Fibroblast of skin of scalp (primary cell): ENCODE measurements at places on chromosomes 2 and 18.
A peak's percentile ranks its signal among the peaks of the same experiment; 100 is the strongest.

GRCh38 chr2:229152674-229153073, 118.4 kb downstream of the PID1 start:
- DNase-seq = no peak

DNA sequence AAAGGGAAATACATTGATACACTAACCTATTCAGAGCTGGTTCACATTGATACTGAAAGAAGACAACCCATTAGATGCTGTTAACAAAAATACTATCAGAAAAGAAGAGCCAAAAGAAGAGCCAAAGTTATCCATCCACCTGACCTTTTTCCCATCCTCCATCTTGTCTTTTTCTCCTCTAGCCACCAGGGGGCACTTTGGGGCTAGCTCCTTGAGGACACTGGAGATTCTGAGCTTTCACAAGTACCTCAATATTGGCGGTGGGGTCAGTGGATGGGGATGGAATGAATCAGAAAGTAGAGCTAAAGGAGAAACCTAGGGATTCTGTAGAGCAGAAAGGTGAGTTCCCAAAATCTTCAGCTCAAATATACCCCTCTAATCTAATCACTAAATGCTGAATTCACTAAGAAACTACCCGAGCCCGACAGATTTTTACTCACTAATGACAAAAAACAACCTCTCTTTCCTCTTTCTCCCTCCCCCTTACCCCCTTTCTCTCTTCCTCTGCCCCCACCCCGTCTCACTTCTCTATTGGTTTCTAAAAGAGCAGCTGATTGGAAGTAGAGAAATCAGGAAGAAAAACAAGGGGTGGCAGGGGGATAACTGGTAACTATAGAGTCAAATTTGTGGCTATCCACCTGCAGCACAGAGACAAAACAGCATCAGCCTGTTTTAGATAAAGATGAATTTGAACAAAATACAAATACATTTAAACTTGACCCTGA, 203.3 kb downstream of the TCF4 start:
- peak; percentile 62 for DNase-seq

GRCh38 chr2:227447606-227448005, 24.4 kb upstream of the AGFG1 start:
- peak; percentile 57 for DNase-seq

DNA sequence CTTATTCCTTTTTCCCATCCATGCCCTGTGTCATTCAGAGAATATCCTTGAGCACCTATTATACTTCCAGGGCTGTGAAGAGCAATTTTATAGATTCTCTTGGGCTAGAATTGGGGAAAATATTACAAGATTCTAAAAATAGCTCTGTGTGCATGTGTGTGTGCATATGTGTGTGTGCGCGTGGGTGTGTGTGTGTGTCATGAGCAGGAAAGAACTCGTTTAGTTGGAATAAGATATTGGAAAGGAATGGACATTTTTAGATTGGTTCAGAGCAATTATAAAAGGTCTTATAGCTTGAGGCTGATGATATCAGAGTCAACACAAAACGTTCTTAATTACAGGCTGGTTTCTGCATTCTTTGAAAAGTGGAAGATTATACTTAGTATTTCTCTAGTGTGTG, 212.1 kb upstream of the COPS8 start:
- DNase-seq = peak; percentile 23

GRCh38 chr18:23114911-23115310, 20.4 kb upstream of the CABLES1 start:
- no peak for DNase-seq

GRCh38 chr2:204966245-204966644, 421.0 kb downstream of the PARD3B start:
- no peak for DNase-seq

- peak; percentile 40 for DNase-seq
Measured at GRCh38 chr18:47283476-47283875, 32.0 kb upstream of the SKOR2 start.

DNA sequence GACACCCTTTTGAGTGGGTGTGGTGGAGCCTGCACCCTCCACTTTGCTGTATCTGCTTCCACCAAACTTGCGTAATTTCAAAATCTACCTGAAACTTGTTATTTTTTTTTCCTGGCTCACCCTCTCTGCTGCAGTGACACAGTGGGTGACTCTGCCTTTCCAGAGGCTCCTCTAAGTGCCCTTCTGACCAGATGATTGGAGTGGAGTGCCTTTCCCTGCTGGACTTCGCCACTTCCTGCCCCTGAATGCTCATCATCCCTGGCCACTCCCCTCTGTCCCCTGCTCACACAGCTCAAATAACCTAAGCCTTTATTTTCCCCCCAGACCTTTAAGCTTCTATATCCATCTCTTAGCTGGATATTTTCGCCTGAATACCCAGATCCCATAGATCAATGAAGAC, 777.5 kb upstream of the ID2 start:
- DNase-seq = no peak

DNA sequence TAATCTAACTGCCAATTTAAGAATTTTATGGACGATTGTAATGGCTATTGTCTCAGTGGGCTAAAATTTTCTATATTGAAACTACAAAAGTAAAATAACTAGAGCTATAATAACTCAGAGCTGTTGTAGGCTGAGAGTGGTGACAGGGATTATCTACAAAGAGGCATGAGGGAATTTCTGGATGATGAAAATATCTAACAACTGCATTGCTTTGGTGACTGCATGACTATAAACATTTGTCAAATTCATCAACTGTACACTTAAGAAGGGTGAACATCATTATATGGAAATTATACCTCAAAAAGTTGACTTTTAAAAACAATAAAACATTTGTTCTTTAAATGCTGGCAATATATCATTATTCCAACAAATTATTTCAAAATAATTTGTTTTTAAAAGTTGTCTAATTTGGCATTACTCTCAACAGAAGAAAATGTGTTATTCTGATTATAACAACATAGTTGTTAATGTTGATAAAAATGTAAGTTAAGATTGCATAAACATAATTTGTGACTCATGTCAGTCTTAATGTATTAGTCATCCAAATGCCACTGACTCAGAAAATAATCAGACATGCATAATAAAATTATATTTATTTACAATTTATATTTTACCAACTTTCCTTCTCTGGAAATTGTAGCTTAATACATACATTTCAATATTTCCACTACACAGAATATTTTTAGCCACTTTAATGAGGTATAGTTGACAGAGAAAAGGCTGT, 865.1 kb upstream of the VRK2 start:
- DNase-seq = peak; percentile 66

- peak; percentile 15 for DNase-seq
Measured at GRCh38 chr18:44238454-44238853, 442.2 kb upstream of the SETBP1 start.

- no peak for DNase-seq
Measured at GRCh38 chr2:95375532-95376150, 26.9 kb upstream of the FAHD2A start.

DNA sequence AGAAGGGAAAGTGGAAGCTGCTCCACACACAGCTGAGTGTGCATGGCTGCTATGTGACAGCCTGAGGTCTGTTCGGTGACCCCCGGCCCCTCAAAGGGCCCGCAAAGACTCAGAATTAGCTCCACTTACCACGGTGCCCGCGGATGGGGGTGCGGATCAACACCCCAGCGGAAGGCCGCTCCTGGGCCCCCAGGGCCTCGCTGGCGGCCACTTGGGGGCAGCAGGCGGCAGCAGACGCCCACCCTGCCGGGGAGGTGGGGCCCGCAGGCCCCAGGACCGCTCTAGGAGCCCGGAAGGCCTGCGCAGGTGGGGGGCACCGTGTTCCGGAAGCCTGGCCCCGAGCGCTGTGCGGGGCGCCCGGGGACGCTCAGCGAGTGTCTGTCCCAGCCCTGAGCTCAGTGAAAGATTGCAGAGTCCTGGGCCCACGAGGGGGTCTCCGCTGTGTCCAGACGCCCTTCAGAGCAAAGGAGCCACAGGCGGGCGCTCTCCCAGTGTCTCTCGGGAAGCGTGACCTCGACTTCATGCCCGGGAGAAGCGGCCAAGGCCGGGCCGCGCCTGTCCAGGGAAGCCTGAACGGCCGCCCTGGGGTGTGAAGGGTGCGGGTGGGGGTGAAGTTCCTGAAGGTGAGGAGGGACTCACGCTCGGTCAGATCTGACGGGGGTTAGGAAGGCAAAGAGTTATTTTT, 118.7 kb downstream of the VAPA start:
- no peak for DNase-seq

DNA sequence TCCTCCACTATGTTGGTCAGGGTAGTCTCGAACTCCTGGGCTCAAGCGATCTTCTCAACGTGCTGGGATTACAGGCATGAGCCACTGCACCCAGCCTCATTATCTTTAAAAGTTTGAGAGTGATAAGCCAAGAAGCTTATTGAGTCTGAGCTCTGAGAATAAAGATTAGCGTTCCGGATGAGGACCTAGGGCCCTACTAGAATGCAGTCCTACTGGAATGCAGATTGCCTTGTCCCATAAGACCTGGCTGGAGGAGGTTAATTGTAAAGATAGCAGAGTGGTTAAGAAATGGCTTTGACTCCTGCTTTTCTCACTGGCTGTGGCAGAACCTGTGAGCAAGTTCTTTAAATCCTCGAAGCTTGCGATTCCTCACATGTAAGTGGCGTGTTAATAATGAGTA, 4.0 kb downstream of the VWA3B start:
- no peak for DNase-seq

- no peak for DNase-seq
Measured at GRCh38 chr2:172358691-172359556, 68.5 kb upstream of the ITGA6 start.

DNA sequence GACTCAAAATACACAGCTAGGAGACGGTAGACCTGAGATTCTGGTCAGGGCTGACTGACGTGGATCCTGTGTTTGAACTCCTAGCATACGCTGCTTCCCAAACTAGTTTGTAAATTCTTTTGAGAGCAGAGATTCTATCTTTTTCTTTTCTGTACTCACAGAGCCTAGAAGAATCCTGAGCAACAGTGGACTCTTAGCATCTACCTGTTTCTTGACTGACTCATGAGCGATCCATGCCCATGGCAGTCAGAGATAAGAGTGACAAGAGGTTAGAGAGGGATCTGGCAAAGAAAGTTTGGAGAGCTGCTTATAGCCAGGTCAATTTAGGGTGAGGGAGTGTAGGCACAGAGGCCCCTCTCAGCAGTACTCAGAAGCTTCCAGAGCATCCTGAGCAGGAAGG, 41.1 kb upstream of the PPP1CB start:
- no peak for DNase-seq

DNA sequence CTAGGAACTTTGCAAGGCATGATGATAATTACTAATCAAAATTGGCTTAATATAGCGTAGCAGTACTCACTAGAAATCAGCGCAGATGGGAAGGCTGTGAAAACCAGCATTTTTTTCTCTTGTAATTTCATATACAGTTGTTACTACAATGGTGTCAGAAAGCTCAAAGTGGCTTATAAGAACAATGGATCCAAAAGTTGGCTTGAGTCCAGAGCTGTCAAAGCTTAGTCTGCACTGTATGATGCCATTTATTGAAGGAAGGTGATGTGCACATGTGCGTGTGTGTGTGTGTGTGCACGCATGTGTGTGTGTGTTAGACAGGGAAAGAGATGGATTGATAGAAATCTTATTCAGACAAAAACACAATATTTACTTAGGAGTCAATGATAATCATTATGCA, 341.3 kb downstream of the TGIF1 start:
- DNase-seq = no peak

DNA sequence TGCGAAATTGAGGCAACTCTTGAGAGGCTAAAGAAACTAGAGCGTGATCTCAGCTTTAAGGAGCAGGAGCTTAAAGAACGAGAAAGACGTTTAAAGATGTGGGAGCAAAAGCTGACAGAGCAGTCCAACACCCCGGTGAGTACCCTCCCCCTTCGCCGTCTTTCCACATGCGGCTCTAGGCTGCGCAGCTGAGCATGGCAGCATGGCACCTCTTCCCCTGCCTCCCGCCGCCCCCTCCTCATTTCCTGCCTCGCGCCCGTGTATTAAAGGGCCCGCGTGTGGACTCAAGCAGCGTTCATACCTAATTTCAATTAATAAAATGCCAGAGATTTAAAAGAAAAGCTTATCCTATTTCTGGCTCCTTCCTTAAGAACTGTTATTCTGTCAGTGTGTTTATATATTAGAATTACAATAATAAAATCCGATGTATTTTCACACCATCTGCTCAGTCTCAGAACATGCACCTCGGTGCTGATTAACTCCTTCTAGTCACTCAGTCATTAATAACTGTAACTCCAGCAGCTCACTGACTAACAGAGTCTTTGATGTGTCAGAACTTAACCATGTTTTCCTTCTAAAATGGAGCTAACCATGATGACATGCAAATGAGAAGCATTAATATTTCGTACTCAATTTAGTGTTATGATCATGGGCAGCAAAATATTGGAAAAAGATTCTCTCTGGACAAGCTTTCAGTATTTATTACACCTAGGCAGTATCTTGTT, 137.4 kb upstream of the CDCA7 start:
- no peak for DNase-seq

GRCh38 chr2:69807821-69808540, 21.5 kb upstream of the GMCL1 start:
- no peak for DNase-seq

DNA sequence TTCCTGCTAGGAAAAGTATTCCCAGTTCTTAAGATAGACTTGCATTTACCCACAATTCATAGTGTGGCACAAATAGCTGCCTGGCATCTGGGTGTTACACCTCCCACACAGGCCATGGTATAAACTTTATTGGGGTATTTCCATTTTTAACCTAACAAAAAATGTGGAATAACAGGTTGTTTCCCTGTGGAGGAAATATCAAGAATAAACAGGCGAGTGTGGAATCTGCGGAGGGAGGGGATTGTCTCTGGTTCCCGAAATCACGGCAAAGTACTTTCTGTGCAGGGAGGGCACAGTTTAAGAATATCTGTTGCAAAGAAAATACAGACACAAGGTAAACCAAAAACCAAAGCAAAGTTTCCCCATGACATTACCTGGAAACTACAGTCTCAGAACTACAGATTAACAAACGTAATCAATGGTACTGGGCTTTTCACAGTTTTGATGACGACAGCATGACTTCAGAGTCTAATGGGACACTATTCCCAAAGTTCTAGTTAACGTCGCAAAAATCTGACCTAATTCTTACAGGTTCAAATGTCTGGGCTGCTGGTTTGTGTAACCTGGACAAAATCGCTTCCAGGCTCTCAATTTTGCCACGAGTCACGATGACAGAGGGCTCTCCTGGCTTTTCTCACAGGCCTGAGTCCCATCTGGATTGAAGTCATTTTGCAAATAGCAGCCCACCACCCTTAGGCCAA, 1.4 kb downstream of the STARD7 start:
- DNase-seq = no peak

GRCh38 chr2:239548451-239548871, 147.6 kb upstream of the HDAC4 start:
- DNase-seq = no peak

DNA sequence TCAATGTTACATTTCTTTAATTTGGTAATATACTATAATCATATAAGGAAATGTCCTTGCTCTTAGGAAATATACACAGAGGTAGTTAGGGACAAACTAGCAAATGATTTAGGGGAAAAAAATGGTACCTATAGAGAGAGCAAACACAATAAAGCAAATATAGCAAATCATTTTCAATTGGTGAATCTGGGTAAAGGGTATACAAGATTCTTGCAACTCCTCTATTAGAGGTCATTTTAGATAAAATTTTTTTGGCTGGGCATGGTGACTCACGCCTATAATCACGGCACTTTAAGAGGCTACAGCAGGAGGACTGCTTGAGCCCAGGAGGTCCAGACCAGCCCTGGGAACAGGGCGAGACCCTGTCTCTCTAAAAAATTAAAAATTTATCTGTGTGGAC, 44.4 kb downstream of the STRN start:
- no peak for DNase-seq

GRCh38 chr2:201246280-201246679, 14.1 kb upstream of the CASP8 start:
- no peak for DNase-seq

- DNase-seq = no peak
Measured at GRCh38 chr2:130834091-130834930, 2.4 kb upstream of the ARHGEF4 start.

- DNase-seq = no peak
Measured at GRCh38 chr2:207905546-207905945, 119.8 kb downstream of the PLEKHM3 start.
